ENCODE measurements at places on chromosomes 7 and 10. TPM values are rescaled to one million over a fixed set of nuclear protein-coding genes. Genes with fewer than 3 reads are reported as not detected.

The ZNF735 gene
- total RNA-seq = not detected

The PTPRE gene
- total RNA-seq = 14.5 TPM

The BICC1 gene
- 9.3 TPM for total RNA-seq

The CLDN4 gene
- total RNA-seq = 0.21 TPM

The AZGP1 gene
- total RNA-seq = not detected

Data from ascending aorta (tissue), 2 donors.